Type B pancreatic cell (in vitro differentiated cells): ENCODE measurements at places on chromosomes 4 and X. TPM values are rescaled to one million over a fixed set of nuclear protein-coding genes. Genes with fewer than 3 reads are reported as not detected.

Gene RBPJ
- total RNA-seq: 61.5 and 95.4 TPM in 2 replicates

Gene ATP1B4
- not detected in 2 replicates for total RNA-seq

Gene PDLIM3
- 0.93 and 6.7 TPM in 2 replicates for total RNA-seq

Gene PDGFRA
- 4.8 and 215 TPM in 2 replicates for total RNA-seq

Gene MAP3K15
- 2.5 and 2.9 TPM in 2 replicates for total RNA-seq

DNA sequence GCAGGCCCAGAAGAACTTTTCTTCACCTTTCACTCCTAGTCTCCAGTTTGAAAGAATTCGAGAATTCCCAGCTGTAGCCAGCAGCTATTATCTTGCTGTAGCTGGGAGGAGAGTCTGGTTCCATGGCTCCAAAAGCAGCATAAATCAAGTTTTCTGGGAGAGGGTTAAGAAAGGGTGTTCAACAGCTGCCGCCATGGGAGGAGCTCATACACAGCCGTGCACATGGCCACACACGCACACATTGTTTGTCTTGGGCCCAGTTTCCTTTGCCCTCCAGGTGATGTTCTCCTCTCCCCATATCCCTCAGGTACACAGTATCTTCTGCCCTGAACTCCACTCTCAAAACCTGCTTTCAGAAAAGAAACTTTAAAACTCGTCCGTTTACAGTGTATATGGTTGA, 4.1 kb upstream of the GPC3 start:
- no peak for DNase-seq

DNA sequence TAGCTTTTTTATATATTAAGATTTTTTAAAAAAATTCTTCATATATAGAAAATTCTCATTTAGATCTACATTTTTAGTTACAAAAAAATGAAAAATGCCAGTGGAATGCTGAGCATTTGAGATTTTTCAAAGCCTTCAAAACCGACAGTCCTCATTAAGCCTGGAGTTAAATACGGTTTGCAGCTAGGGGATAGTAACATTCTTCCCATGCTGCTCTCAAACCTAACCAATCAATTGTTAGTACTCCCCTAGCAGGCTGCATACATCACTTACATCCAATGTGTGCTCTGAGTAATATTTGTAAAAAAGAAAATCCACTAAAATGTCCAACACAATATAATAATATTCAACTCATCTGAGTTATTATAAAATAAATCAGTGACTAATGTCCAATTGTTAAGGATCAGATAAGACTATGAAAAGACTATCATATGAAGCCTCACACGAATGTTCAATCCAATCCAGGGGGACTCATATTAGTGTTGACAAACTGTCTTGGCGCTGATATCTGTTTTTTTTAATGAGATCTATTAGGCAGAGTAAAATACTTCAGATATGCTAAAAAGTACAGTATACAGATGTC, 227.6 kb upstream of the MAB21L2 start:
- DNase-seq: no peak

DNA sequence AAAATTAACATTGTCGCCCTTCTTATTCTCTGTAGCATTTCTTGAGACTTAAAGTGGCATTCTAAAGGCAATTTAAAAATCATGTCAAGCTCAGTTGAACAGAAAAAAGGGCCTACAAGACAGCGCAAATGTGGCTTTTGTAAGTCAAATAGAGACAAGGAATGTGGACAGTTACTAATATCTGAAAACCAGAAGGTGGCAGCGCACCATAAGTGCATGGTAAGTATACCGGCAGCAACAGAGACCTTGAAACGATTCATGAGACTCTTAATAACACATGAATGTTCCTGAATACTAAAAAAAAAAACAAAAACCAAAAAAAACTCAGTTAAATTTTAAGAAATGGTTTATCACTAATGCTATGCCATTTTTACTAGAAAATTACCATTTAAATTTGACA, 82.4 kb upstream of the HPRT1 start:
- DNase-seq: no peak

GRCh38 chr4:59823311-59823710, 1376.8 kb upstream of the ADGRL3 start:
- no peak for DNase-seq

- DNase-seq: no peak
Measured at GRCh38 chr4:13618212-13618806, 9.2 kb downstream of the BOD1L1 start.

DNA sequence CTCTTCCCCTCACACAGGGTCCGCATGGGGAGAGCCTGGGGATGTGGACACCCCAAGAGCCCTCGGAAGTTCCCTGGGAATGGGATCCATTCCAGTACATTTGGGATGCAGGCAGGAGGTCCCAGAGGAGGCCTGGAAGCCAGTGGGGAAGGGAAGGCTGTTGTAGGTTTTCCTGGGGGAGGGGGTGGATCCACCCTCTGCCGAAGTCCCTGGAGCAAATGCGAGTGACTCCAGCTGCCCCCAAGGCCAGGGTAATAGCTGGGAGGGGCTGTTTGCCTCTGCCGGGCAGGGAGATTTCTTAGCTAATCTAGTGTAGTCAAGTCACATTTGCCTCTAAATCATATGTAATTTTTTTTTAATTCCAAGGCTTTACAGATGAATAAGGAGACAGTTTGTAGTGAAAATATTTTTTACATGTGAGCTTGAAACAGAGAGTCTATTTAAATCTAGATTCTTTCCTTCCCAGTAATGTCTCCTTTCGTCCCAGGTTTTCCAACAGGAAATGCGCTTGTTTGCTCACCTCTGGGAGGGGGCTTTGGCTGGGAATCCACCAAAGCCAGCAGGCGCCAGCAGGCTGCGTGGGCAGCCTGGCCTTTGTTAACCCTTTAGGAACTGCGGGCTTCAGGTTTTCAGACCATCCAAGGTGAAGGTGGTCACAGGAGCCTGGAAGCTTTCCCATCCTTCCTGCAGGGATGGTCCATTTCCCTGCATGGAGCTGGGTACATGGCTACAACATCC, 26.8 kb downstream of the SH3TC1 start:
- DNase-seq: no peak

- DNase-seq: no peak
Measured at GRCh38 chrX:57595381-57595811, 3.6 kb downstream of the ZXDB start.

- DNase-seq: no peak
Measured at GRCh38 chr4:97548943-97549583, 594.2 kb downstream of the STPG2 start.
